ENCODE measurements at places on chromosomes 2 and 18.

DNA sequence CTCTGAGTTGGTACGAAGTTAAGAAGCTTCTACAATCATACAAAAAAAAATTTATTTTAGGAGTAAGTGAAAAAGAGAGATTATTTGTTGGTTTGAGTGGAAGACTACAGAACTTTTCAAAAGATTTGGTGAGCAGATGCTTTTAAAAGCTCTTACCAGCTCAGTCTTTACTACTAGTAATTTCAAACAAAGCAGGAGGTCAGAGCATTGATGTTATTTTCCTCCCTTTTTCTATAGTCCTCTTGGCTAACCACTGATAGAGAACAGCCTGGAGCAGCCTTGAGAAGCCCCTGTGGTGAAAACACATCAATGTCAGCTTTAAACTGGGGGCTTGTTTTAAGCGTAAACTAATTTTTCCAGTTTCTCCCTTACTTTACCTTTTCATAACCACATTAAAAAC is 559.3 kb upstream of the CDH2 start:
- DNase-seq: no peak

DNA sequence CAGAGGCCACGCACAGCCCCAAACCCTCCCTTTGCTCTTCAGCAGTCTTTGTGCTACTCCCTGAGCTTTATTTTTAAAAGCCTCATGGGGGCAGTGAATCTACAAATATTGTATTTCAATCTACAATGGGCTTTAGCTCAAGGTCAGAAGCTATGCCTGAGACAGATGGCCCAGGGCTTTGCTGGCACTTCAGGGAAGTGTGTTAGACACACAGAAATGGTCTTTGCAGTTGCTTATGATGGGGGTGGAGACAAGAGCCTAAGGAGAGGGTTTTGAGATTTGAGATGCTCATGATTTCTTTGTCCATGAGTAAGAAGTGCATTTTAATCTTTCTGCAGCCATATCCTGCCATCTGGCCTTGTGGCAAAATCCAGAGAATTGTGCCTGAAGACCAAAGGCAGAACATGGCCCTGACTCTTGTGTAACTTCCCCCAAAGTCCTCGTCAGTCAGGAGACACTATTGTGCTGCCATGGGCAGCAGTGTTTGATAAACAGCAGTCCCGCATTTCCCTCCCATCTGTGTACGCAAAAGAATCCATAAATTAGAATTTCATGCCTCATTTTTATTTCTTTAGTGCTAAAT is 92.6 kb downstream of the VAPA start:
- no peak for DNase-seq

DNA sequence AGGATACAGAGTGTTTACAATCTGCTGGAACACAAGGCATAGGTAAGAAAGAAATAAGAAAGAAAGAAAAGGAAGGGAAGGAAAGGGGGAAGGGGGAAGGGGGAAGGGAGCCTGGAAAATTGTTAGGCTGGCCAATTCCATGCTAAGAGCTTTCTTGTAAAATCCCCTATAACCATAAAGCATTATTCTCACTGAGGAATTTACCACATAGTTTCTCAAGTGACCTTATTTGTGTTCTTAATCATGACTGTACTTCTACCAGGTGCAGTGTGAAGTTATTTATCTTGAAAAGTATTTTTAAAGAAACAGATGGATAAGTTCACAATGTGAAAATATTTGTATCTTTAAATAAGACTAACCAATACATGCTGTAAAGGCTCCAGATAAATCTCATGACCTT is 39.2 kb upstream of the KIDINS220 start:
- DNase-seq: no peak

- DNase-seq: no peak
Measured at GRCh38 chr2:141925511-141925910, 205.3 kb downstream of the LRP1B start.

GRCh38 chr18:62877411-62878221 is 162.3 kb downstream of the PHLPP1 start:
- no peak for DNase-seq

GRCh38 chr2:12236136-12236844 is 480.4 kb upstream of the TRIB2 start:
- DNase-seq: no peak

DNA sequence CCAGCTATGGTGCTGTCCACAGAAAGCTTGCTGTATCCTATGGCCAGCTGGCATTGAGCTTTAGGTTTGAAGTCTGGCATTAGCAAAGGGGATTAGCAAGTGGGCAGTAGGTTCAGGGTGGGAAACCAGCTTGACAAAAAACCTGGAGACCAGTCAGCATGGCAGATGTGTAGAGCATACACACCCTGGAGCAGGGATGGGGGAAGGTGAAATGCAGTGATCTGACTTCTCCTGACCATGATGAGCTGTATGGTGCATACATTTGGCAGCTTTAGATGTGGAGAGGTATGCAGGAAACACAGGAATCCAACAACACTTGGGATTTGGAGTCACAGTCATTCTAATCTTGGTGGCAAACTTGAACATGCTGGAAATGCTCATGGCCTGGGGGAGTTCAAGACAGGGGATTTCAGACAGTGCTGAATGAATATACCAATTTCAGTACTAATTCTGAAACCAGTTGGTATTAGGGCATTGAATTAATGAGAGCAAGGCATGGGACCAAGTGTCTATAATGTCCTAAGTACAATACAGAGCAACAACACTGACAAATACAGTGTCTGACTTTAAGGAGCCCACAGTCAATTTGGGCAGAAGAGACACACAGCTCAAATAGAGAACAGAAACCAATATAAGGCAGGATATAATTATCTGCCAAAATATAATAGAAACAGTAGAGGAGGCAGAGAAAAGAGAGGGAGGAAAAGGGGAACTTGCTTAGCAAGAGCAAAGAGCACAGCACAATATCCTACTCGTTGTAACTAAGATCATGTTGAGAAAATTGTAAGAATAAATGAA is 11.8 kb downstream of the ARHGAP15 start:
- DNase-seq: no peak

DNA sequence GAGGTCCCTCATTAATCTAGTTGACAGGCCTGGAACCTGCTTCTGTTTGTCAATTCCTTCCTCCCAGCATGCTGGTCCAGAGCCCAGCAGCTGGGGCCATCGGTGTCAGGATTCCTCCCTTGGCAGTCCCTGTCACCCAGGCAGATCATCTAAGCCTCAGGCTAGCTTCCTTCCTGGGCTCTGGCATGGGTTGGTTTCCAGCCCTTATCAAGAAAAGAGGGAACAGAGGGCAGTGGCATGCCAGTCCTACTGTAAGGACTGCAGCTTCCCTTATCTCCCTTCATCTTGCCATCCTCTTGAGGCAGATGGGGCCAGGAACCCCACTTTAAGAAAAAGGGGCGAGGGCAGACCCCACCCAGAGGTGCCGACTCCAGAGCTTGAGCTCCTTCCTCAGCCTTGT is 10.9 kb upstream of the KCNK3 start:
- DNase-seq: no peak

DNA sequence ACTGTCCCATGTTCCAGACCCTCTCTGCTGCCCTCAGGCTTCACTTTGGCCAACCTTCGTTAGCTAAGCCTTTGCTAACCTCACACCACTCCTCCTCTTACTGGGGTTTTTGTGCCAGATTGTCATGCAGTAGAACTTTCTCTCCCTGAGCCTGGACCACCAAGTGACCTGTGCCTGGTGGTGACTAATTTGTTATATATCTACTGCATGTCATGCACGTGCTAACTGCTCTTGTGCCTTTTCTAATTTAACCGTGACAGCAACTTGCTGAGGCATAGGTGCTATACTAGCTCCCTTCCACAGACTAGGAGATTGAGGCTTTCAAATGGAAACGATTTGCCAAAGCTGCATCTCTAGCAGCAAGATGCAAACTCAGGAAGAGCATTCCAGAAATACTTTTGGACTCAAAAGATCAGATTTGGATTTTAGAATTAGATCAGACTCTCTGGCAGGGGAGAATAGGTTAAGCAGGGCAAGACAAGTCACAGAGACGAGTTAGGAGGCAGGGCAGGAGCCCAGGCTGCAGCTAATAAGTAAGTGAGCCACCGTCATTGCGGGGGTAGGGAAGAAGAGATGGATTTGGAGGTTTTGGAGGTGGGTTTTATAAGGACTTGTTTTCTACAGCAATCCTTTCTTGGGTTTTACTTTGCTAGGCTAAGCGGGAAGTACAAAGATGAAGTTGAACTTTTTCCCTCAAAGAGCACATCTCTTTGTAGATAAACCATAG is 1.8 kb downstream of the PPP1R7 start:
- no peak for DNase-seq

DNA sequence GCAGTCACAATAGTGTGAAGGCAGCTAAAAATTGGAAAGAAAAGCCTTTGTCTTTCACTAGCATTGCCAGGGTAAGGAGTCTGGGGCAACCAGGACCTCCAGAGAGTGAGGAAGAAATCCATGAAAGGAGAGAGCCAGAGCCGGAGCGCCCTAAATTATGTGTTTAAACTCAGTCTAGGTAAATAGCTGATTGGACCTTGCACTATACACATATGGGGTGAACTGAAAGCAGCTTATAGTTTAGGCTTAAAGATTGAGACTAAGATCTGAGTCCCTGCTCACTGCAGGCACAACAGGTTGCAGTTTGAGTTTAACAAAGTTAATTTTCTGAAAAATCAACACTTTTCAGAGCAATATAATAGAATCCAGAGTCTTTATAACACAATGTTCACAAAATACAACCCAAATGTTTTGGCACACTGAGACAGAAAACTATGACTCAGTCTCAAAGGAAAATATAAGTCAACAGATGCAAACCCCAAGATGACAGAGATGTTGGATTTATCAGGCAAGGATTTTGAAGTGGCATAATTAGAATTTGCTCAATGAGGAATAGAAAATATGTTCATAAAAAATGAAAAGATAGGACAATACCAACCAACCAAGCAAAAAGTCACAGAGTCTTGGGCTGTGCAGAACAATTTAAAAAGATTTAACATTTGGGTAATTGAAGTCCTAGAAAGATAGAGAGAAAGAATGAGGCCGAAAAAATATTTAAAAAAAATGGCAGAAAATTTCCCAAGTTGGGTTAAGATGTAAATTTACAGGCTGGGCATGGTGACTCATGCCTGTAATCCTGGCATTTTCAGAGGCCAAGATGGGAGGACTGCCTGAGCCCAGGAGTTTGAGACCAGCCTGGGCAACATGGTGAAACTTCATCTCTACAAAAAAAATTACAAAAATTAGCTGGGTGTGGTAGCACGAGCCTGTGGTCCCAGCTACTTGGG is 39.6 kb downstream of the DOK1 start:
- no peak for DNase-seq

GRCh38 chr2:5730386-5730785 is 38.2 kb downstream of the SOX11 start:
- DNase-seq: no peak

- DNase-seq: no peak
Measured at GRCh38 chr18:57727952-57728807, 74.9 kb downstream of the ATP8B1 start.

DNA sequence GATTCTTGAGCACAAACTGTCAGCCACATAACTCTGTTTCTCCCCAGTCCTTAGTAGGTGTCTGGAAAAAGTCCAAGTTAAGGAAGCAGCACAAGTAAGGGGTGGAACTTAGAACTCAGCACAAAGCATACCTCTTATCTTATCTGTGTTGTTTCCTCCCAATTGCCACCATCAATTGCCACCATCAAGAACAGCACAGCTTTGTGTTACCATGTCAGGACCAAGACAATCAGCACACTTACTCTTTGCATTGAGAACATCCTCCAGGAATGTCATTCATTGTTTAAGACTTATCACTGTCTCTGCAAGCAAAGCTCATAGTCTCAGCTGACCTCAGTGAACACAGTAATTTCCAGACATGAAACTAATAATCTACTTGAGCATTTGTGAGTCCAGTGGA is 212.7 kb upstream of the FSHR start:
- no peak for DNase-seq

GRCh38 chr2:22290302-22290701 is 1094.7 kb upstream of the KLHL29 start:
- DNase-seq: no peak

DNA sequence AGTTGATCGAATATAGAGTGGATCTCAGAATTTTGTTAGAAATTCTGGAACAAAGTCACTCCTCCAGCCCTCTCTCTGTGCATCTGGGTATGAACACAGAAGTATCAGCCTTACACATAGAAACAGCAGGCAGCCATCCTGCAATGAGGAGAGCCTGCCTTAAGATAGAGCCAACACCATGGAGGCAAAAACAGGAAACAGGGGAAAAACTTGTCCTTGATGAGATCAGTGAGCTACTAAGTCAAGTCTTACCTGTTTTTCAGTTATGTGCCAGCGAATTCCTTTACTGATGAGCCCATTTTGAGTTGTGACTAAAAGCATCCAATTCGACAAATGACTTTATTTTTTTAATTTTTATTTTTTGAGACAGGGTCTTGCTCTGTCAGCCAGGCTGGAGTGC is 26.6 kb upstream of the MREG start:
- no peak for DNase-seq

DNA sequence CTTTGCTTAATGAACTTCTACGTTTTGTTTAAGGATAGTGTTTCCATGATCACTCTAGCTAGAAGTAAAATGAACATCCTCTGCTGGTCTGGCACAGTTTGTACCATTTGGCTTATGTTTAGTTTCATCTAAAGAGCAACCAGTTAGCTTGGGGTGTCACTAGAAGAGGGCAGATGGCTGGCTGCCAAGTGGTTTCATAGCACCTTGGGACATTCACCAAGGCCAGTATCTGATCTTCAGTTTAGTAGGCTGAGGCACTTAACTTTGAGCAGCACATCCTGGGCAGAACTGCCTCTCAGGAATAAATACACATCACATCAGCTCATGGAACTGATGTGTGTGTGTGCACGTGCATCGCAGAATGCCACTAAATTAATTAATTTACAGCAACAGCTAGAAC is 68.4 kb downstream of the NXPH2 start:
- DNase-seq: no peak

GRCh38 chr18:48993586-48993985 is 42.8 kb upstream of the SMAD7 start:
- DNase-seq: no peak

DNA sequence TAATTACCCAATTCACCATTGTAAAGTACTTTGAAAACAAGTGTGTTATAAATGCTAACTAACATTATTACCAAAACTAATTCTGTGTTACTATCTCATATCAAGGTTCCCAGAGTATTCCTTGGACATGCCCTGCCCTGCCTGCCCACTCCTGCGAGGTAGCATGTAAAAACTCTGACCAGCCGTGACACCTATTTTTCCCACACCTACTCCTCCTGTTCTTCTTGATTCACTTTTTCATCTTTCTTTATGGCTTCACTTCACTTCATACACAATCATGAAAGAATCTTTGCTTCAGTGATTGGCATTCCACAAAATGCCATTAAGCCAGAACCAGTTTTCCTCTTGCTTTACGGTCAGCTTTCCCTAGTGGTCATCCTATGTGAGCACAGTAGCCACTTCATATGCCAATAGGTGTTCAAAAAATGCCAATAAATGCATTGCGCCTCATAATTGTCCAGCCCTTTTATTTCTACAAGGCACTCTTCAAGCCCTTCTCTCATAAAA is 42.6 kb upstream of the SETBP1 start:
- no peak for DNase-seq

GRCh38 chr2:60252581-60253150 is 300.8 kb downstream of the BCL11A start:
- no peak for DNase-seq

DNA sequence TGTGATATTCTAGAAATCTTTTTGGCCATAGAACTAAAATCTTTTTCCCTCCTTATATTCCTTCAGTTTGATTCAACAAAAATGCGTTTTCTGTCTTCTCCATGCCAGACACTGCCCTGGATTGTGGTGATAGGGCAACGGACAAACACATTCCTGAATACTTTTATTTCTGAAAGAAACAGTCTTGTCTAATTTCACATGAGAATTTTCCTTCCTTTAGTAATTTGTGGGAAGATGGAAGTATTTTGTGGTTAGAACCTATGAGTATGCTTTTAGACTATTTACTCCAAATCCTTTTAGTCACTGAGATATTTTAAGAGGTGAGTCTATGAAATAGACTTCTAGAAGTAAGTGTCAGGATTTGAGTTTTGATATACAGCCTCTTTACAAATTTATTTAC is 49.6 kb downstream of the COL5A2 start:
- no peak for DNase-seq

Data from activated CD4-positive, CD25-positive, alpha-beta regulatory T cell treated with anti-CD3 and anti-CD28 coated beads, Interleukin-2, amount 50 U/mL, for 72 hours (primary cell).